ENCODE measurements at places on chromosomes 6 and 20. TPM values are rescaled to one million over a fixed set of nuclear protein-coding genes. Genes with fewer than 3 reads are reported as not detected.

PTCHD4 gene
- 0.09 TPM for total RNA-seq

LY6G6F gene
- total RNA-seq = 0.05 TPM

CTCFL gene
- 0.05 TPM for total RNA-seq

CST5 gene
- total RNA-seq = not detected

SRMS gene
- total RNA-seq = 0.05 TPM

NOTCH4 gene
- total RNA-seq = 2.5 TPM

GRCh38 chr20:37914672-37915433 is 11.9 kb downstream of the VSTM2L start:
- H3K4me1 ChIP-seq = peaks cover 29% of the 10 kb centered on the region
- peaks cover 24% of the 10 kb centered on the region for H3K27me3 ChIP-seq
- H3K36me3 ChIP-seq = no peaks in the 10 kb centered on the region
- no peak for DNase-seq

DNA sequence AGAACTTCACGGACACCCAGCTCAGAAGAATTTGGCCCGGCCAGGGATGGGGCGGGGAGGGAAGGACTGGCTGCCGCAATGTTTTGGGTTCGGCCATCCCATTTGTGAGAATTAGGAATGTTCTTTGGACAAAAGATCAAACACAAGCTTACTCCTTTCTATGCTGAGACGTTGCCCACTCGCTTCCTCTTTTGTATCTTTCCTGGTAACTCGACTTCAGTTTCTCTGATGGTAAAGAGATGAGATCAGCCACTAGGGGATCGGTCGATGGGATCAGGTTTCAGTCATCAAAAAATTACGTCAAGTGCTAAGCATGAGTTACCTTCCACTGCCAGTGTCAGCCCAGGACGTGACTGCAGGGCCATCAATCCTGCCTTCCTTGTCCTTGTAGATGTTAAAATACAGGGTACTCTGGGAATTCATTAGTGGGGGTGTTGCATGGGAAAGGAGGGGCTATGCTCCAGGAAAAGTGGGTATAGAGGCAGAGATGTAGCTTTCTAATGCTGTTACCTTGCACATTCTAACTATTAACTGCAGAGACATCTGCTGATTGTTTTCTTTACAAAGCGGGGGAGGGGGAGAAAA is 190.2 kb downstream of the TSHZ2 start:
- peak; percentile 2 for DNase-seq
- no peak overlapping the region for H3K4me3 ChIP-seq
- H3K27me3 ChIP-seq = no peaks in the 10 kb centered on the region
- no peak overlapping the region for H3K27ac ChIP-seq
- no peaks in the 10 kb centered on the region for H3K4me1 ChIP-seq

DNA sequence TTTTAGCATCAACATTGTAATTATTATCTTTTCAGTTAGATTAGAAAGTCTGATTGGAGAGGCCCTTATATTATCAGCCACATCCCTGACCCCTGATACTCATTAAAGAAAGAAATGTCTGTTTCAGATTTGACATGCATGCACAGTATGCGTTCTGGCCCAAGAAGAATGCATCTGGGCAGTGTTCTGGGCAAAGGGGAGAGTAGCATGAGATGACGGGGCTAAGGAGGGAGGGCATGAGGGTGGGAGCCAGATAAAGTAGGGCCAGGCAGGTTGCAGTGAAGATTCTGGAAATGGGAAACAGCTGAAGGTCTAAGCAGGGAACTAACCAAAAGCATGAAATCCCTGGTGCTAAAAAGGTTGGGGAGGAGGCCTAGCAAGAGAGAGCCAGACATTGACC is 7.3 kb downstream of the SAYSD1 start:
- H3K27me3 ChIP-seq = no peaks in the 10 kb centered on the region
- DNase-seq = no peak
- no peak overlapping the region for H3K27ac ChIP-seq
- H3K4me1 ChIP-seq = peaks cover 4% of the 10 kb centered on the region
- no peak overlapping the region for H3K4me3 ChIP-seq

DNA sequence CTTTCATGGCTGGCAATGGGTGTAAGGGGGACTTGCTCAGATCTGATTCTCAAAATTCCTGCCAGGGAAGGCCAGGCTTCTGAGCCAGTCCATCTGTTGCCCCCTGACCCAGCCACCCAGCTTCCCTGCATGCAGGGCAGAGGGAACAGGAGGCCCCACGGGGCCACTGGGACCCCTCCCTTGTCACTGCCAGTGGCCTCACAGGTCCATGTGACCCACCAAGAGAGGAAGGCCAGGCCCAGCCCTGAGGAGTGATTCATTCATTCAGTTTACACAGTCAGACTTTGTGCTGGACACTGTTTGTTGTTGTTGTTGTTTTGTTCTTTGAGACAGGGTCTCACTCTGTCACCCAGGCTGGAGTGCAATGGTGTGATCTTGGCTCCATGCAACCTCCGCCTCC is 39.5 kb downstream of the UBE2V1 start:
- H3K27me3 ChIP-seq = no peaks in the 10 kb centered on the region
- no peaks in the 10 kb centered on the region for H3K36me3 ChIP-seq
- H3K27ac ChIP-seq = no peak overlapping the region
- H3K4me1 ChIP-seq = no peaks in the 10 kb centered on the region
- DNase-seq = no peak

DNA sequence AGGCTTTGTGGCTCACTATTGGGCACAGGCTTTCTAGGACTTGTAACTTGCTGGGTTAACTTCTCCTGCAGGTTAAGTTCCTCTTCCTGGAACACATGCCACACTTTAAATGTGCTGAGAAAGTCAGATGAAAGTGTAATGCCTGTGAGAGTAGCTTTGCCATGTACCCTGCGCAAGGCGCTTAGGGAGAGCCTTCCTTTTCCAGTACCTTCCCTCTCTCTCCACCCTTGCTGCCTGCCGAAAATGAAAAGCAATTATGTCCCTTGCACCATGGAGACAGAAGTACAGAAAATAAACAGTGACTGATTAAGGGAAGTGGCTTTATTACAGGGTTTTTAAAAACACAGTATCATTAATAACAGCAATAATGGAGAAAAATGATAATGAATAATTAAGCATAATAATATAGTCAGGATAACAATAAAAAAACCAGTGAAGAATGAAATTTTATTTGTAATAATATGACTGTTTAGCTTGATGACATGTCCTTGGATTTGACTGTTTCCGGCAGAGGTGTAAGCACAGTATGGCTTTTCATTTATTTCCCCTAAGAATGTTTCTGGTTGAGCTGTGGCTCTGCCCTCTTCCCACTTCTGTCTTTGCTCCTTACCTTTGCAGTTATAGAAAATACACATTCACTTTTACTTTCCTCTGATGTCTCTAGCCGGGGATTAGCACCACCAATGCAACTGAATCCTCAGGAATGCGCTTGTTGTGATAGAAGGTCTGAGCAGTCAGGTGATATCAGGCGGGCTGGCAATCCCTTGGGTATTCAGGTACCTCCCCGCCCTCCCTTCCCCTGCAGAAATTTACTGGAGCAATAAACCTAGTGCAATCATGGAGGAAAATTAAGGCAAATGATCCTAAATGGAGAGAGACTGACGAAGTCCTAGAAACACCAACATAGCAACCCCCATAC is 472.3 kb upstream of the CITED2 start:
- no peaks in the 10 kb centered on the region for H3K36me3 ChIP-seq
- DNase-seq = no peak
- H3K27me3 ChIP-seq = no peaks in the 10 kb centered on the region
- H3K4me1 ChIP-seq = no peaks in the 10 kb centered on the region

- H3K4me3 ChIP-seq = no peak overlapping the region
- H3K4me1 ChIP-seq = peaks cover 20% of the 10 kb centered on the region
- no peak for DNase-seq
- H3K36me3 ChIP-seq = no peaks in the 10 kb centered on the region
Measured at GRCh38 chr6:157879873-157880254, 56.8 kb downstream of the SNX9 start.

GRCh38 chr20:20184149-20184548 is 131.8 kb downstream of the CFAP61 start:
- no peak overlapping the region for H3K27ac ChIP-seq
- peak; percentile 10 for DNase-seq
- H3K4me3 ChIP-seq = no peak overlapping the region
- no peaks in the 10 kb centered on the region for H3K36me3 ChIP-seq

GRCh38 chr20:11867291-11867919 is 50.3 kb upstream of the BTBD3 start:
- no peaks in the 10 kb centered on the region for H3K4me1 ChIP-seq
- no peak for DNase-seq
- H3K27ac ChIP-seq = no peak overlapping the region
- H3K36me3 ChIP-seq = no peaks in the 10 kb centered on the region

DNA sequence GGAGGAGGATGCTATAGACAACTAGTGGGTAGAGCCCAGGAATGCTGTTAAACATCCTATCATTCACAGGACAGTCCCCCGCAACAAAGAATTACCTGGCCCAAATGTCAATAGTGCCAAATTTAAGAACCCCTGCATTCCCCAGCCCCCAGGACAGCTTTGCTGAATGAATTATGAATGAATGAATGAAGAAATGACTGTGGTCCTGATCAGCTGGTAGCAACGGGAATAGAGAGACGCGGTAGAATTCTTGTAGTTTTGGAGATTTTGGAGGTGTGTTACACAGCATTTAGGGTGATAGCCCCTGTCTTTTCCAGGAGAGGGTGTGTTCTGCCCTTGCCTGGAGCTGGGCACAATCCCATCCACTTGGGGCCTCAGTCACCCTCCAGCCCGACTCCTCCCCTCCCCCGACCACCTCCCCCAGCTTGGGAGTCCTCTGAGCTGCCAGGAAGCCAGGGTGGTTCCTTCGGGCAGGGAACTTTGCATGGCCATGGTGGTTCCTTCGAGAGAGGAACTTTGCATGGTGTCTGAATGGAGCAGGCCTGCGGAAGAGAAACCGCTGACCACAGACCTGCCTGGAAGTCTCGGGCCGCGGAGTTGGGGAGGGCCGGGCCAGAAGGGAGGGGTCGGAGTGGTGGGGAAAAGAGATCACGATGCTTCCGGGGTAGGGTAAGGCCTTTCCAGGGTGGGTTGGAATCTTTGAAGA is 1.0 kb upstream of the HCK start:
- H3K27ac ChIP-seq = no peak overlapping the region
- H3K27me3 ChIP-seq = peaks cover 52% of the 10 kb centered on the region
- H3K4me3 ChIP-seq = no peak overlapping the region
- H3K36me3 ChIP-seq = no peaks in the 10 kb centered on the region
- DNase-seq = no peak

DNA sequence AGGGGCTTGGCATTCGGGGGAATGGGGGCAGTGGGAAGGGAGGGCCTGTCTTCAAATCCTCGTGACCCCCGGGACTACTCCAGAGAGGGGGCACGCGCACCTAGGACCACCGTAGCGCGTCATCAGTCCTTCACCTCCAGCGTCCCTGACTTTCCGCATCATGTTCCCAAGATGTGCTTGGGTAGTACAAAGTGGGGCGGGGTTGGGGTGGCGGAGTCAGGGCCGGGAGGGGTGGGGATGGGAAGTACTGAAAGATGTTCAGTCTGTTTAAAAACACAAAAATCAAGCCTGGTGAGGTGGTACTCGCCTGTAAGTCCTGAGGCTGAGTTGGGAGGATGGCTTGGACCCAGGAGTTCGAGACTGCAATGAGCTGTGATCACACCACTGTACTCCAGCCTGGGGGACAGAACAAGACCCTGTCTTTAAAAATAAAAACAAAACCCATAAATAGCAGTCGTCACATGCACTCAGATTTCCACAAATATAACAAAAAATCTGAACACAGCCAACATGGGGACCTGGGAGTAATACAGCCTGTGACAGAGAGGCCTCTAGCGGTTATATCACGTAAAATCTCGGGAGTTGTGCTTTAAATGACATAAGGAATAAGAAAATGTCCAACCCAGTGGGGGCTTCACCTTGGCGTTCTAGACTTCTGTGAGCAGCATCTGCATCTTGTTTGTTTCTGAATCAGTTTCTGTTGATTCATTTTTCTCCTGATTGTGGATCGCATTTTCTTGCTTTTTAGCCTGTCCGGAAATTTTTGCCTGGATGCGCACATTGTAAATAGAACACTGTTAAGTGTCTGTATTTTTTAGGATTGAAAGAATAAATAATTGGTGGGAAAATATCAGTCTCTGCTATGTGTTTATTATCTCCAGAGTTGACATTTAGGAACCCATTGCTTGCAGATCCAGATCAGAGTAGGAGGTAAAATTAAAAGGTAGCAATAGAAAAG is 698 bp upstream of the LRP11 start:
- H3K27ac ChIP-seq = no peak overlapping the region
- H3K4me1 ChIP-seq = peaks cover 3% of the 10 kb centered on the region
- H3K4me3 ChIP-seq = peak overlapping the region; percentile 70

- no peak overlapping the region for H3K27ac ChIP-seq
- DNase-seq = no peak
- no peak overlapping the region for H3K4me3 ChIP-seq
- H3K27me3 ChIP-seq = no peaks in the 10 kb centered on the region
Measured at GRCh38 chr6:1496836-1497760, 107.7 kb downstream of the FOXF2 start.

All from thymus (tissue), 14 donors.